ENCODE measurements at places on chromosomes 2 and 18.

DNA sequence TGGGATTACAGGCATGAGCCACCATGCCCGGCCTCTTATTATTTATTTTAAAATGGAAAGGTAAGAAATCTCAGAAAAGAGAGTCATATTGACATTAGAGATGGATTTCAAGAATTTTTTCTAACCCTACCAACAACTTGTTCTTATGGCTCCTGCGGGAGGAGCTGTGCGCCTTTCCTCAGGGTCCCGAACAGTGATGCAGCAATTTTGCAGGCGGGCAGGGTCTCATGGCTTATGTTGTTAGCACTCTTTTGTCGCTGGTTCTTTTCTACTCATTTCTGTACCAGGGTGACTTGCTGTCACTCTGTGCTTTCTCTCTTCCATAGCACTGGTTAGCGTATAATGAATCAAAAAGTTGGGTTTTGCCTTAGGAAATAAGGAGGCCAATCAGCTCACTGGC, 148.8 kb upstream of the DLGAP1 start:
- no peak for DNase-seq

DNA sequence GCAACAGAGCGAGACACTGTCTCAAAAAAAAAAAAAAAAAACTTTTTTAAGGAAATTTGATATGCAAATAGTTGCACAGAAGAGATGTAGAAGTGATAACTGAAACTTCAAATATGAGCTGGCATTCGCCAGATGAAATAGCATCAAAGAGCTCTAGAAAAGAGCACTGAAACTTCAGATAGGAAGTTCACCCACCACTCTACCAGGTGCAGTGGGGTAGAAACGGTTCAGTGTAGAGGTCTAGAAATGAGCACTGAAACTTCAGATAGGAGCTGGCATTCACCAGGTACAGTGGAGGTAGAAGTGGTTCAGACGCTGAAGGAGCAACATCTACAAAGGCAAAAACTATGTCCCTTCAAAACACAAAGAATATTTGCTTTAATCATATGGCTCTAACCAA, 9.0 kb upstream of the ONECUT2 start:
- no peak for DNase-seq

DNA sequence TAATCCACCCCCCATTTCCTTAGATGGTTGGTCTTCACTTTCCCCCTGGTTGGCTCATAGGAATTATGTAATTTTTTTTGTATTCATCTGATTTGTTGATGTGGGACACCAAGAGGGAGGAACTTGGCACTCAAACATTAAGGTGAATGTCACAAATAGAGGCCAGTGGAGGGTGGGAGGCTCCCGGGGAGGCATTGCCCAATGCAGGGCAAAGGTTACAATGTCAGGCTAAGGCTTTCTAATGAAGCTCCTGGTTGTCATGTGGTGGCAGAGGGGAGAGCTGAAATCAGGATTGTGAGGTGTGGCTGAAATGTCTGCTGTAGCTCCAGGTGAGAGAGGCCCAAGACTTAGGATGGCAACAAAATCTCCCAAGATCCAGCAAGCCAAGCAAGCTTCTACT, 42.7 kb downstream of the MPHOSPH10 start:
- DNase-seq: no peak

DNA sequence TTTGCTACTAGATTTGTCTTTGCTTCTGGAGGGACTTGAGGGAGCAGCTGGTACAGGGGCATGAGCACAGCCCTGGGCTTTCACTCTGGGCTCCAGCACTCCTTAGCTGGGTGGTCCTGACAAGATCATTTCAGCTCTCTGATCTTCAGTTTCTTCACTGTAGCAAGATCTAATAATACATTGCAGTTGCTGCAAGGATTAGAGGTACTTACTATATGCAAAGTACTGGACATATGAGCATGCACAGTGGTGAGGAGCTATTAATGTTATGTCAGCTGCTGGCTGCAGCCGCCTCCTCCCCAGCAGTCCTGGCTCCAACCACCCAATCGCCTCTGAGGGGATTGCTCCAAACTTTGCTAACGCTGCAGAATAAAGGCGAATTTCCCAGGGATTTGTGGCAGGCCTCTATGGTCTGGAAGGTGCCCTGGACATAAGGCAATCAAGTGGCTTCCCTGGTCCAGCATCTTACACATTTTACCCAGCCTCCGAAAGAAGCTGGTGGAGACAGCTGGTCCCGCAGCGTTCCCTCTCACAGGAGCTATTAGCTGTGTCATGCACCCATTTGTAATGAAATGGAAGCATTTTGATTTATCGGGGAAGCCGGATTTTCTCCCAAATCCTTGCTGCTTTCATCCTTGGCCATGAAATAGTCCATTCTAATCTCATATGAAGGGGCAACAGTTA, 96.7 kb downstream of the RHOB start:
- no peak for DNase-seq

- DNase-seq: no peak
Observed at GRCh38 chr18:8979258-8979988, 123.1 kb upstream of the NDUFV2 start.

- peak; percentile 70 for DNase-seq
Observed at GRCh38 chr2:198127627-198128026, 323.2 kb downstream of the PLCL1 start.

- no peak for DNase-seq
Observed at GRCh38 chr18:57918601-57919000, 115.5 kb upstream of the ATP8B1 start.

Data from fibroblast of skin of scalp (primary cell).